ENCODE measurements at places on chromosomes 4 and X.

DNA sequence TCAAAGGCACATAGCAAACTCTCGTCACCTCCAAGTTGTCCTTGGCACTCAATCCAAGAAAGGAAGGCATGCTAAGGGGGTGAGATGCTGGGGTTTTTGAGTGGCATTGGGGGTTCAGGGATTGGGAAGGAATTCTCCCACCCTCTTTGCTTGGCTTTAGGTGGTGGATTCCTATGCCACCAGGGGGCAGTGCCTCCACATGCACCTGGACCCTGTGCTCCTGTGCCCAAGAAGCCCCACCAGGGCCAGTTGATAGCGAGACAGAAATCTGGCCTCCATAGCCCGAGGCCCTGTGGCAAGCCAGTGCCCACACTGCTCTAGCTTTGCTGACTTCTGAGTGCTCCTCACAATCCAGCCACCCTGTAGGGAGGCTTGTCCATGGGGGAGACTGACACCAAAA lies 2.0 kb upstream of the FATE1 start:
- no peak for DNase-seq

- DNase-seq, result no peak
These were observed 192.3 kb upstream of the NR3C2 start for GRCh38 chr4:148634476-148634875.

GRCh38 chrX:154040863-154041262 lies 21.2 kb upstream of the IRAK1 start:
- no peak for DNase-seq

DNA sequence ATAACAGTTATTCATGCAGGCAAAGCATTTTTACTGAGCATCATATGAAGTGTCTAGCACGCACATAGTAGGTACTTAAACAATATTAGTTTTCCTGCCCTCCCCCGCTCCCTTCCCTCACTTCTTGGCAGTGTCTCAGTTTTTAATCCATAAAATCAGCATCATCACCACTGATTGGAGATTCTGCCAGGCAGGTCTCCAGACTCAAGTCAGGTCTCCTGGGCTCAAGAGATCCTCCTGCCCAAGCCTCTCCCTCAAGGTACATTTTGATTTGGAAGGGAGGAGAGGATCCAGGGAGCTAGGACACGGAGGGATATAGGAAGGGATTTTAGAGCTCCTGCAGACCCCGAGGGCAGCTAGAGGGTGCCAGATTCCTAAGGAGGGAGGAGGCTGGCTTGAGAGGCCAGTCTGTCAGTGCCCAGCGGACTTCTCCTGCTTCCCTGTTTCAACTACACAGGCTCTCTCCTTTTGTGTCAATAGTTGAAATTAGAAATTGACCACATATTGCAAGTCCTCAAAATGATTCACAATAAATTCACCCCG lies 4.4 kb upstream of the FAT1 start:
- DNase-seq, result peak; percentile 53

DNA sequence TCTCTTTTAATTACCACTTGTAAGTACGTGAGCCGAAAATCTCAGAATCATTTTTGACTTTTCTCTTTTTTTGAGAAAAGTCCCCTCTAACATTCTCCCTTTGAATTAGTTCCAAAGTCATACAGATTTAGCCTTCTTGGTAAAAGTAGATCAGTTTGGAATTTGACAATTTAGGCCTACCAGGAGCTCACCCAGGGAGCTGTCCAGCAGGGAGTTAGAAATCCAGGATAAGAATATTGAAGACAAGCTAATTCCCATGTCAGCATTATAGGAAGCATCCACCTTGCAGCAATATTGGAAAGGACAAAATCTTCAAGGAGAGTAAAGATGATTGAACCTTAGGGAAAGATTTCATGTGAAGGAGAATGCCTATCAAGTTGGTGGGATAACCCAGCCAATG lies 352.2 kb upstream of the CPEB2 start:
- peak; percentile 38 for DNase-seq

- DNase-seq, result no peak
These were observed 86.2 kb downstream of the ZIC3 start for GRCh38 chrX:137652086-137652485.

DNA sequence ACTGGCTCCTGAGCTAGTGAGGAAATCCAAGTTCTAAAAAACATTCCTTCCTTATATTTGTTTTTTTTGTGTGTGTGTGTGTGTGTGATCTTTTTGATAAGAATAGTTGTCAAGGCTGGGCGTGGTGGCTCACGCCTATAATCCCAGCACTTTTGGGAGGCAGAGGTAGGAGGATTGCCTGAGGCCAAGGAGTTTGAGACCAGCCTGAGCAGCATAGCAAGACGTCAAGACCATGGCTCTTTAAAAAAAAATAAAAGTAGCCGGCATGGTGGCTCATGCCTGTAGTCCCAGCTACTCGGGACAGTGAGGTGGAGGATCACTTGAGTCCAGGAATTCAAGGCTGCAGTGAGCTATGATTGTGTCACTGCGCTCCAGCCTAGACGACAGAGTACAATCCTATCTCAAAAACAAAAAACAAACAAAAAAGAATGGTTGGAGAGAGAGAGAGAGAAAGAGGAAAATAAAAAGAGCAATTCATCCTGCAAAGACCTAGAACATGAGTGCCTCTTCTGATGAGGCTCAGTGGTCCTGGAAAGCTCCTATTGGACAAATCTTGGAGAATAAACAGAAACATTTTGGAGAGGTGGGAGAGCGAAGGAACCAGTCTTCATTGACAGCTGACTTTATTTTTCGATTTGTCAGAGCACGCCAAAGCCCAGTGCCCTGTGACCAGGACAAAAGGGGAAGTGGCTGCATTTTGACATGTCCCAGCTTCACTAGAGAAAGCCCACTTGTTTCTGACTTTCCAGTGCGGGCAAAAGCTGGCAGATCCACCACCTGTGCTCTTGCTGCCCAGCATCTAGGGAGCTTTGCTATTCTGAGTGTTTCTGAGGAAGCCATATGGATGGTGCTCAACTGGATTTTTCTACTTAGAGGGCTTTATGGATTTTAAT lies 244.7 kb downstream of the PALLD start:
- DNase-seq, result no peak

GRCh38 chr4:85784348-85784747 lies 309.4 kb downstream of the ARHGAP24 start:
- DNase-seq, result no peak

DNA sequence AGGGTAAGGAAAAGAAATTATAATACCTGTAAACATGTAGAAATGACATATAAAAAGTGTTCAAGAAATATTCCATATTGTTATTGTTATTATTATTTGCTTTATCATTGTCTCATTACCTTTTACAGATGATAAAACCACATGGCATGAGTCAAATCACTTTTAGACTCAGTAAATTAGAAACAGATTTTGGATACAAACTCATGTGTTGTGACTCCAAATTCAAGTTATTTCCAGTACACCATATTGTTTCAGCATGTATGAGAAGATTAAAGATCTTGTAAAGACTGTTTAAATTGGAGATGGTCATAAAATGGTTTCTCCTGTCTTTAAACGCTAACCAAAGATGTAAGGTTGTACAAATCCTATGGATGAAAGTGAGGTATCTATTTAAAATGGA lies 18.1 kb downstream of the PPP1R2C start:
- DNase-seq, result no peak

- DNase-seq, result no peak
These were observed 45.0 kb downstream of the STK32B start for GRCh38 chr4:5096261-5096660.

DNA sequence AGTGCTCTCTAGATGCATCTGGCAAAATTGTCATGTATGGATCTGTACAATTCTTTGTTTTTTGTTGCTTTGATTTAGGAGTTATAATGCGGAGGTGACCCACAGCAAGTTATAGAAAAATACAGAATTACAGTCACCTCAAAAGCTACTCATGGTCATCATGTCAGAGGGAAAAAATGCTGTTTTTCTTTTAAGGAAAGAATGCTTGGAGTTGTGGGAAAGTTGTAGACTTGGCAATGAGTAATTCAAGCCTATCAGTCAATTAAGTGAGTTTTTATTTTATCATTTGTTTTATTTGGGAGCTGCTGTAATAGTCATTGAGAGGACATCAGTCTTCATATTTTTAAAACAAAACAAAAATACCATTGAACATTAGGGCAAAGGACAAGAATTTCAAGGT lies 16.4 kb downstream of the FHL1 start:
- DNase-seq, result no peak

GRCh38 chr4:94974773-94975172 lies 217.0 kb downstream of the BMPR1B start:
- peak; percentile 83 for DNase-seq

DNA sequence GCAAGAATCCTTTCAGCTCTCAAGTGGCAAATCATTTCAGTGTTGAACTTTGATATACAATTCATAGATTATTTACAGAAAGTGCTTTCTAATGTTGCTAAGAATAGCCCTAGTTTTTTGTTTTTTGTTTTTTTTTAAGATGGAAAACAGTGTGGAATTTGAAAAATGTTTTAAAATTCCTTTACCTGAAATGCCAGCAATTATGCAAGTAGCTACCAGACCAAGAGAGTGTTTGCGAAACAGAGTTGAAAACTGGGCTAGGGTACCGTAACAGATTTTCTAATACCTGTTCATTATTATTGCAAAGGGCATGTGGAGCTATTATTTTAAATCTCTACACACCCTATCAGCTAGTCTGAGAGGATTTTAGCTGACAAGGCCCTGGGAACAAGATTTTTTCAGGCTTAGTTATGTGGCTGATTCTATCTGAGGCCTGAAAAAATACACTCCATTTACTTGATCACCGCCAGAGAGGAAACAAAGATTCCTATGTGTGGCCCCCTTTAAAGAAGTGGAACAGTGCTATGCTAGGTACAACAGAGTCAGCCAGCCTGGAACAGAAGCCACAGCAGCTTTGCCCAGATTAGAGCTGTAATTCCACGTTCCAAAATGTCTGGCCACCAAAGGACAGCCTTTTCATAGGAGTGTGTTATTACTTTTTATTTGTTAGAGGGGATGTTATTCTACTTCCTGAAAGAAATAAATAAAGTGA lies 46.9 kb upstream of the SLC39A8 start:
- no peak for DNase-seq

GRCh38 chrX:119900976-119901375 lies 5.3 kb downstream of the AKAP14 start:
- DNase-seq, result no peak

GRCh38 chrX:101550751-101551379 lies 518 bp downstream of the ARMCX1 start:
- DNase-seq, result peak; percentile 41

GRCh38 chrX:106415276-106415895 lies 196.4 kb upstream of the RADX start:
- peak; percentile 26 for DNase-seq

GRCh38 chr4:3744901-3745300 lies 21.3 kb upstream of the ADRA2C start:
- no peak for DNase-seq

GRCh38 chr4:6956434-6957147 lies 47.0 kb downstream of the TBC1D14 start:
- no peak for DNase-seq

DNA sequence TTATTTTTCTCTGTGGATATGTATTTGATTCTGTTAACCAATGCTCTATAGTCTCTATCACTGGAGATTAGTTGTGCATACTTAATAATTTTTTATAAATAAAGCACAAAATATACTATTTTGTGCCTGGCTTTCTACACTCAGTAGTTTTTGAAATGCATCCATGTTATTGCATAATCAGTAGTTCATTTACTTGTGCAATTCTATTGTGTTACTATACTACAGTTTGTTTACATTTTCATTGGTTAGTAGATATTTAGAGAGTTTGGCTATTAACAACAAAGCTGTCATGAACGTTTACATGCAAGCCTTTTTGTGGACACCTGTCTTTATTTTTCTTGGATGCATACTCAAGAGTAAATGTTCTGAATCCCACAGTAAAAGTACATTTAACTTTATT lies 265.0 kb upstream of the FAT4 start:
- no peak for DNase-seq

GRCh38 chr4:84907145-84907544 lies 59.3 kb downstream of the WDFY3 start:
- DNase-seq, result no peak

- peak; percentile 43 for DNase-seq
These were observed 734 bp upstream of the GALNT7 start for GRCh38 chr4:173167758-173168395.

GRCh38 chr4:151389311-151389710 lies 19.7 kb upstream of the FHIP1A start:
- no peak for DNase-seq

DNA sequence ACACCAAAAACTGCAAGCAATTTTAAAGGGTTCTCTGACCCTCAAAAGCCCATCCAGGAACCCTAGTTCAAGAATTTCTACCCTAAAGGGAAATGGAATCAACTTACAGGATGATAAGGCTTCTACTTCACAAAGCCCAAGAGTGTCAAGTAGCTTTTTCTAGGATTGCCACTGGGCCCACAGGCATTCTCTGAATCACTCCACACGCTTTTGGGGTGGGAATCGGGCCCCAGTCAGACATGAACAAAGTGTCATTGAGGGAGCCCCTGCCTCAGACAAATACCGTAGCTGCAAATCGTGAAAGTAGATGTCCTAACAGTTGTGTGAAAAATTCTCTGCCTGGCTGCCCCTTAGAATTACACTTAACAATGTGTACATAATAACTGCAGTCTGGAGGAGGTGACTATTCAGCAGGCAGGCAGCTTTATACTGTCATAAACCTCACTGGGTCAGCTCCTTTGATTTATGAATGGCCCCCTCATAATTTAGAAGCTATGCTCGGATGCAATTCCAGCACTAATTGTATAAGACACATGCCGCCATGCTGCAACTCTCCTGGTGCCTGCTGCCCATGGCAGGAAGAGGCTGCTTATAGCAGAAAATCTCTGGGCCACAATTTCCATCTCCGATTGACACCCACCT lies 36.7 kb downstream of the CHRDL1 start:
- DNase-seq, result no peak

DNA sequence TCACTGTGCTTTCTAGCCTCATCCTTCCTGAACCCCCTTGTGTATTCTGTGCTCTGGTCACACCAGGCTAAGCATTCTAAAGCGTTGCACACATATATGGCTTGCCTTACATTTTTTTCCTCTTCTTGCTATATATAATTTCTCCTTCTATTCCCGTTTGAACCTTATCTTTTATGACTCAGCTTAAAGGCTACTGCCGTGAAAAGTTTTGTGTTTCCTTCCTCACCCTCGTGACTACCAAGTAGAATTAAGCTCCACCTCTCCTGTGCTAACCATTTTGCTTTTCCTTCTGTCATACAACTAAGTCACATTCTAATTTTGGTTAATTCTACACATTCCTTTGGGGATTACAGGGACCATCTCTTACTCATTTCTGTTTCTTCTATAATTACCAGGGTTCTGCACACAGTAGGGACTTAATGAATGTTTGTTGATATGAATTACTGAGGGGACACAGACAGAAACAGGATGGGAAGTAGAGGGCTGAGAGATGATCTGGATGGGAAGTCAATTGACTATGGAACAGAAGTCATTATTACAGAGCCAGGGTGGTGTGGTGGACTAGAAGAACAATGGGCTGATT lies 67.1 kb downstream of the DOCK11 start:
- DNase-seq, result no peak

DNA sequence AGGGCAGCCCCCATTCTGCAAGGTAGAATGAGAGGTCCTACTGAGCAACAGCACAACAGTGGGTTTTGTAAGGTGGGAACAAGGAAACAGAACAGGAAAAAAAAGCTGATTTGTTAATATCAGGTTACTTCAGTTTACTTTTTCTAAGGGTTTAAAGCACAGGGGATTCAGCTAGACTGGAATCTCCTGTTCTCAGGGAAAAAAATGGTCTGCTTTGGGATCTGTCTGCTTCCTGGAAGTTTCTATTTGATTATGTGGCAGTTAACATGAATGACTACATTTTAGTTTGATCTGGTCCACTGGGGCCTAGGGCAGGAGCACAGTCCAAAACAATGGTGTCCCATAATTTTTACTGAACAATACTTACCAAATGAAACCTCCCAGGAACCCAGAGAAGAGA lies 104.6 kb downstream of the FBXW7 start:
- no peak for DNase-seq

GRCh38 chrX:131288738-131289511 lies at the start of gene IGSF1:
Gene IGSF1 (minus strand): TSS chrX:131289306. CDS start chrX:131286674, 2,632 bp downstream.
- DNase-seq, result peak; percentile 38

All from astrocyte of the spinal cord (primary cell).